Left renal cortex interstitium (tissue), 4 donors: ENCODE measurements at places on chromosomes 7 and 10. TPM values are rescaled to one million over a fixed set of nuclear protein-coding genes. Genes with fewer than 3 reads are reported as not detected.
A peak's percentile ranks its signal among the peaks of the same experiment; 100 is the strongest.

DNA sequence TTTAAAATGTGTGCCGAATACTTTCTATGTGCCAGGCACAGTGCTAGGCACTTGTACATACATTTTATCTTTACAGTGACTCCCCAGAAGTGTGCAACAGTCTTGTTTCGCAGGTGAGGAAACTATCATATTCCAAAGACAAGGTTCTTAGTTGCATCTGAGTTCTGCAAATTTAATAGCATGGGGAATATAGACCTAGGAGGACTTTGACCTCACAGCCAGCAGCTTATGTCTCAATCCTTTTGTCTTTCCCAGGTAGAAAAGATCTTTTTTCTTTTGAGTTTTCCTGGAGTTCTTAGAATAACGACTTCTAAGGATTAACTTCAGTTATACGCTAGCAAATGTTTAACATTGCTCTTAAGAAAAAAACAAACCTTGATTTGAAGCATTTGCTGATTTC is 482.8 kb upstream of the ZMIZ1 start:
- DNase-seq: no peak

- no peak for DNase-seq
These were observed 114.4 kb upstream of the NEBL start for GRCh38 chr10:21011433-21012018.

- DNase-seq: no peak
These were observed 46.9 kb downstream of the ZNF518A start for GRCh38 chr10:96176985-96177384.

DNA sequence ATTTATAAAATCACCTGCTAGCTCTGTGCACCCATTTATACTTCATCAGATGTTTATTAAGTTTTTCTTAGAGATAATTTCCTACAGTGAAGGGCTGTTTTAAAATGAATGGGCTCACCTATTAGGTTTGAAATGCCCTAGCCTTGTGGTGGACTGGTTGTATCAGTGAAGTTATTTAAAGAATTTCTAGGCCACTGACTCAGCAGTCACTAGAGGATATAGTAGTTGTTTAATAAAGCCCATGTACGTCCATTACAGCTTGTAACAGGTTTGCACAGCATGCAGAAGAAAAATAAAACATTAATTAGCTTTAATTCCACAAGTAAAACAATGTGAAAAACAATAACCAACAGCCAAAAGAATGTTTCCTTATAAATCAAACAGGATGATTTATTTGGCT is 128.0 kb downstream of the RSU1 start:
- DNase-seq: no peak

DNA sequence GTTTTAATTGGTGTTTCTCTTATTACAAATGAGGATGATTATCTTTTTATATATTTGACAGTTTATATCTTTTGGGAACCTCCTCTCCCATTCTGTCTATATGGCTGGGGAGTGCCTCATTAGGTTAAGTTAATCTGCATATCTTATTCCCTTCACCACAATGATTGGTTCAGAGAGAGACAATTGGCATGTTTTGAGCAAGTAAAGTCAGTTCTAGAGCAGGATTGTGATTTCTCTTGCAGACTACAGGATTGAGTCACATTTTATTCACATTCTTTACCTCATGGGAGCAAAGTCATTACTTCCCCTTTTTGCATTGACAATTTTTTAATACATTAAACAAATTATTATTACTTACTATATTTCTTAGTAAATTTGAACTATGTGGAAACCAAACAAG is 345.6 kb downstream of the MDFIC start:
- DNase-seq: no peak

DNA sequence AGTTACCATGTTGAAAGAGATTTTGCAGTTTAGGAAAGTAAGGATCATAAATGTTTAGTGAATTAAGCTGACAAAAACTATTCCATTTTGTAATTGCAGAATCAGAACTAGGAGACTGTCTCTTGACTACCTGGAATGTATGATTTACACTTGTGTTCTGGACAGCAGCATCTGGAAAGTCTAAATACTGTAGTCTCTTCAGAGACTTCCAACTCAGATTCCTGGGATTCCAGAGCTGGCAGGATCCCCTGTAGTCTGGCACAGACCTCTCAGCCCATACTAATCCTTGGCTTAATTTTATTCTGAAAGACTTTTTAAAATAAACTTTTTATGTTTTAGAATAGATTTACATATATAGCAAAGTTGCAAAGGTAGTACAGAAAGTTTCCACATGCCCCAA is 452.7 kb downstream of the DPP6 start:
- no peak for DNase-seq

DNA sequence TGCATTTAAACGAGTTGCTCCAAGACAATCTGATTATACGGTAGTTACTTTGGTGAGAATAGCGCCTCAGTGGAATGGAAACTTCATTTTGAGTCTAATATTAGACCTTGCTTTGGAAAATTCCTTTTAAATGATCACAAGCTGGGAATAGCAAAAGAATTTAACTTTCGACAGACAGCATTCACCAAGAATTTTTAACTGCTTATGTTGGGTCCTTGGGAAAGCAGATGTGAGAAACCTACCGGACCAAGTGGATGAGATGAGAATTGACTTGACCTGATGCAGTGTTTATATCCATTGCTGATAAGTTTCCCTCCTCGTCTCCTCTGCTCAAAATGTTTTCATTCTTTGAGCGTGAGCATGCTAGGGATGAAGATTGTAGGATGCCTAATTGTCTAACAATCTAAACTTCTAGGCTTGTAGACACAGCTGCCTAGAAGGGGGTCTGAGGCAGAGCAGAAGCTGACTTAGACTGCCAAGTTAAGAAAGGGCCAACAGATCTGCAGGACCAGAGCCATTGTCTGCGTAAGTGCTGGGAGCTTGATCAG is 126.9 kb downstream of the CNNM2 start:
- DNase-seq: no peak

- DNase-seq: no peak
These were observed 26.1 kb upstream of the C10orf53 start for GRCh38 chr10:49653273-49653929.

DNA sequence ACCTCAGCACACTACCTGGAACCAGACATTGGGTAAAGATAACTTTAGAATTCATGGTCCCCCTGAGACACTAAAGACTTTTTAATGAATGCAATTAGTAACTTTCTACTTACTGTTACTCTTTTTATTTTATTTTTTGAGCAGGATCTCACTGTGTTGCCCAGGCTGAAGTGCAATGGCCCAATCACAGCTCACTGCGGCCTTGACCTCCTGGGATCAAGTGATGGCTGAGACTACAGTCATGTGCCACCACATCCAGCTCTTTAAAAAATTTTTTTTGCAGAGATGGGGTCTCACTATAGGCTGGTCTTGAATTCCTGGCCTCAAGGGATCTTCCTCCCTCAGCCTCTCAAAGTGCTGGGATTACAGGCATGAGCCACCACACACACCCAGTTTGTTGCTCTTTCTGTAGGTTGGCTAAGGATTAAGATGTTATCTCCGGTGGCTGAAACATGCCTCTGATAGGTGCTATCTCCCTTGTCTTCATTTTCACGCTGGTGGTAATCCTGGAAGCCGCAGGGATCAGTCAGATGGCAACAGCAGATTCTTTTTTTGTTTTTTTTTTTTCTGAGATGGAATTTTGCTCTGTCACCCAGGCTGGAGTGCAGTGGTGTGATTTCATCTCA is 128.3 kb downstream of the TCF7L2 start:
- no peak for DNase-seq

DNA sequence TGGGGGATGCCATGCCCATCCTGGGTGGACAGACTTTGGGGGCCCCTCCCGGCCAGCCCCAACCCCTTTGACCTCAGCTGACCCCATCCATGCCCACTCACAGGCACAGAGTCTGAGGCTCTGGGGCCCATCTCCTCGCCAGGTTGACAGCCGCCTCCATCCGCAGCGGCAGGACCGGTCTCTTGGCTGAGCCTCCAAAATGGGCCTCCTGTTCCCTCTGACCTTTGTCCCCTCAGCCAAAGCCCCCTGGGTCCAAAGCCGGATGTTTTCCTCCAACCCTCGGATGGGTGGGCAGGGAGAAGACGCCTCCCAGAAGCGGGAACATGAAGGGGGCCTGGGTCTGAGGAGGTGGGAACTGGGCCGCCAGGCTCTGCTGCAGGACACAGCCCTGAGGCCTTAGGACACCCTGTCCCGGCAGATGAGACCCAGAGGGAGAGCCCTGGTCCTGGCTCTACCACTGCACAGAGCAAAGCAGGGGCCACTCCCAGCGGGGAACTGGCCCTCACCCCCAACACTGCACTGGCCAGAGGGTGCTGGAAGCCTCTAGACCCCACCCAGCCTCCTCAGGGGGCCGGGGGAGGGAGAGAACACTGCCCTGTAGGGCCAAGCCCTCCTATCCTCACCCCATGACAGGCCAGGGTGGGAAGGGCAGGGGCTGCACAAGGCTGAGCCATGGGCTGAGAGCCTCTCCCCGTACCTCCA is 12.6 kb downstream of the PDGFA start:
- no peak for DNase-seq

- no peak for DNase-seq
These were observed at the start of gene HMX3 for GRCh38 chr10:123135415-123136141. HMX3 (plus strand) TSS chr10:123135970; CDS start chr10:123136051, 81 bp downstream.

DNA sequence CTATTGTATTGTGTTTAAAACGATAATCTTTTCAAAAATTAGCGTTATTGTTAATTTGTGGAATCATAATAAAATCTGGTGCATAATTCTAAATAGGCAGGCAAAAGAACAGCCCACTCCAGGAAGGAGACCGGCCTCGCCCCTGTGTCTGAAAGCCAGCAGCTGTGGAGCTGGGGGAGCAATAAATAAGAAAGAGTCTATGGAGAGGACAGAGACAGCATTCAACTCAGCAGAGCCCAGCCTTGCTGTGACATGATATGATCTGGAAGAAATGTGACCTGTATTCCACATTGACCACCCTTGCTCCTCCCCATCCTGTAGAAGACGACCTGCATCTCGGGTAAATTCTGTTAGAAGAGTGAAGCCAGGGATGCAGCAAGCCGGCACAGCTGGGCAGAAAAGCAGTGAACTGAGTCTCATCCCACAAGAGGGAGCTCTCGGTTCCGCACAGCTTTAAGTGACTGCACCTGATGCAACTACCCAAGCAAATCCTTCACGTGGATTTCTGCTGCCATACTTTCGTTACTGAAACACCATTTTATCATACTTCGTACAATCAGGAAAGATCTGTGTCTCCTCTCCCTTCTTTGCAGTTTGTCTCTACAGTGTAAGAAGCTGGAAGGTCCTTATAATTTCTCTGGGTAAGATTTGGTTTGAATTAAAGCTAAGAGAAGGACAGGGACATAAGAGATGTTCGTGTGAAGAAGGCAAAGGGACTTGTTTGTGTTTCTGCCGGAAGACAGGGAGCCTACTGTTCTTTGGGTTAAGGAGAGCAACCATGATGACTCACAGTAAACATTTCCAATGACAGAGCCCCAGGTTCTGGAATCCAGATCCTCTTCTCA is 427.1 kb downstream of the GPAM start:
- DNase-seq: peak; percentile 24

- no peak for DNase-seq
These were observed 23.8 kb upstream of the AHR start for GRCh38 chr7:17274551-17275245.

DNA sequence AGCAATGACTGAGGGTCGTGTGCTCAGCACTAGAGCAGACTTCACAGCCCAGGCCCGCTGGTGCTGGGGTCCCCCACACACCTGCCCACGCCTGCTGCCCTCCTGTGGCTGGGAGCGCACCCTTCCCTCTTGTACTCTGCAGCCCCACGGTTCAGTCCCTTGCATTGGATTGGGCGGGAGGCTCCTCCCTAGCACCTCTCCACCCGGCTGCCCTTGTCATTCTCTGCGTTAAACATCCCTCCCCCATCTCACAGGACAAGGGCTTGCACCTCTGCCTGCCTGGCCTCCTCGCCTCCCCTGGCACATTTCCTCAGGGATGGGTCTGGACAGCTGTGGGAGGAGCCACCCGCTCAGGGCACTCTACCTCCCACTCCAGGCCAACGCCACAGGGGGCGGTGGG is 68.6 kb downstream of the ALOX5 start:
- no peak for DNase-seq

DNA sequence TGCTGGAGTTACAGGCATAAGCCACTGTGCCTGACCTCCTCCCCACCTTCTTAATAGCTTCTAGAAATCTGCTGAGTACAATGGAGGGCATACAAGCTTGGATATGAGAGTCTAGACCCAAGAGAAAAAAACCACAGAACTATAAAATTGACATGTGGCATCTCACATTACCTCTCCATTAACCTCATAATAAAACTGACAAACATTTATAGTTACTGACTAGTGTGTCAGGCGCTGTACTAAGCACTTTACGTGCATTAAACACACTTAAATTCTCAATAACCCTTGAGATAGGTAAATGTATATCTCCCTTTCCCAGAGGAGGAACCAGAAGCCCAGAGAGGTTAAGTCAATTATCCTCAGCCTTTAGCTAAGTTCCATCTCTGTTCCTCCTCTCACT is 300.5 kb upstream of the MYO3A start:
- no peak for DNase-seq

Gene STAG3
- 7.5 TPM for polyA plus RNA-seq

Gene DGKI
- polyA plus RNA-seq: 1.5 TPM

Gene DNAJB6
- polyA plus RNA-seq: 140 TPM

Gene SLC29A4
- 24.1 TPM for polyA plus RNA-seq

Gene VPS26A
- polyA plus RNA-seq: 86.9 TPM

Gene ICA1
- polyA plus RNA-seq: 19.9 TPM

Gene TMEM270
- polyA plus RNA-seq: not detected

Gene CDC14C
- 0.06 TPM for polyA plus RNA-seq

Gene SPACDR
- 0.75 TPM for polyA plus RNA-seq

Gene CYP3A7
- 0.29 TPM for polyA plus RNA-seq
